ENCODE measurements at places on chromosomes 7 and 10. TPM values are rescaled to one million over a fixed set of nuclear protein-coding genes. Genes with fewer than 3 reads are reported as not detected.

MCM10 gene
- 4.9 TPM for polyA plus RNA-seq

DNA sequence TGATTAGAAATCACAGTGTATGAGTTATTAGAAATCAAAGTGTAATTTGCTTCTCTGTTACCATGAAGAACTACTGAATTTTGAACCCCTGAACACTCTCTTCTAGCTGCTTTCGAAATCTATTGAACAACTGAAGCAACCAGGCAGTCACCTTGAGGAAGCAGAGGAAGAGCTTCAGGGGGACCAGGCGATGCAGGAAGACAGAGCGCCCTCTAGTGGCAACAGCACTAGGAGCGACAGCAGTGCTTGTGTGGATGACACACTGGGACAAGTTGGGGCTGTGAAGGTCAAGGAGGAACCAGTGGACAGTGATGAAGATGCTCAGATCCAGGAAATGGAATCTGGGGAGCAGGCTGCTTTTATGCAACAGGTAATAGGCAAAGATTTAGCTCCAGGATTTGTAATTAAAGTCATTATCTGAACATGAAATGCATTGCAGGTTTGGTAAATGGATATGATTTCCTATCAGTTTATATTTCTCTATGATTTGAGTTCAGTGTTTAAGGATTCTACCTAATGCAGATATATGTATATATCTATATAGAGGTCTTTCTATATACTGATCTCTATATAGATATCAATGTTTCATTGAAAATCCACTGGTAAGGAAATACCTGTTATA, 170.7 kb downstream of the HDAC9 start:
- peak; percentile 74 for DNase-seq

- DNase-seq = peak; percentile 67
These were observed 606 bp downstream of the TAX1BP1 start for GRCh38 chr7:27740449-27741086.

DNA sequence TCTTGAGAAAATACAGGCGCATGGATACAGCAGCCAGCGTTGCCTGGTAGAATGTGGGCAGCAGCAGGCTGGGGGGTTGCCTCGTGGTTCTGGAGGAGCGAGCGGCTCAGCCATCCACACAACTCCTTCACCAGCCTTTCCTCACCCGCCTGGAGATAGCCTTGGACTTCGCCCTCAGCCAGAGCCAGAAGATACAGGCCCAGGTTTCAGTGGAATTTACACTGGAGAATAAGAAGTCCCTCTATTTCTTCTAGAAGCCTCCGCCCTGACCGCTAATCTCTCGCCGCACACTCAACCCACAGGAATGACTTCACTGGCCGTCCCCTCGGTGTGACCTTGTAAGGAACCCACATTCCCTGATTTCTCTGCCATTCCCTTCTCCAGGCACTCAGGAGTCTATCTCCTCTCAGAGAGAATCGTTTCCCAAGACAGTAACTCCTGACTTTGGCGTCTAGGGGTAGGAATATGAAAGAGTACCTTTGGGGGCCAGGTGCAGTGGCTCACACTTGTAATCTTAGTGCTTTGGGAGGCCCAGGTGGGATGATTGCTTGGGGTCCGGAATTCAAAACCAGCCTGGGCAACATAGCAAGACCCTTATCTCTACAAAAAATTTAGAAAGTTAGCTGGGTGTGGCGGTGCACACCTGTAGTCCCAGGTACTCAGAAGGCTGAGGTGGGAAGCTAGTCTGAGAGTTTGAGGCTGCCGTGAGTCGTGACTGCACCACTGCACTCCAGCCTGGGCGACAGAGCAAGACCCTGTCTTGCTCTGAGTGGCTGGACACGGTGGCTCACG, 52.0 kb upstream of the ECHDC3 start:
- DNase-seq = no peak

GRCh38 chr10:98097616-98098015, 36.8 kb upstream of the R3HCC1L start:
- DNase-seq = no peak

GRCh38 chr10:20343036-20343435, 526.8 kb downstream of the PLXDC2 start:
- no peak for DNase-seq

Data from IMR-90 (cell line).